Cerebellar cortex (tissue), 1 donor: ENCODE measurements at places on chromosomes 6 and 20.

- no peak for DNase-seq
Observed at GRCh38 chr6:80186082-80186481, 79.6 kb downstream of the BCKDHB start.

DNA sequence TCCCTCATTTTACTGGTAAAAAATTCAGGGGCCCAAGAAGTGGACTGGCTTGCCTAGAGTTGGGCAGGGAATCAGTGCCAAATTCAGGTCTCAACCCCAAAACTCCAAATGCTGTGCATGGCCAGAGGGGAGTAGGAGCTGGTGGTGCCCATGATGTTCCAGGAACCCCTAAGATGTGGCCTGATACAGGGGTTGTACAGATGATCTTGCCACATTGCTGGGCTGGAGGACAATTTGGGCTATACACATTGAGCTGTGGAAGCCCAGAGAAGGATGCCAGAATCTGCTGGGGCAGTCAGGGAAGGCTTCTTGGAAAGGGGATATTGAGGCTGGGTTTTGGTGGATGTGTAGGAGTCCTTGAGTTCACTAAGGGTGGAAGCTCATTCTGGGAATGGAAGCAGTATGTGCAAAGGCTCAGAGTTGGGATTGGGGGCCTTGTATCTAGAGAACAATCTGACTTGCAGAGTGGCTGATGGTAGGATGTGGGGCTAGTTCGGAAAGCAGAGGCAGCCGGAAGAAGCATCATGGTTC lies 38.0 kb upstream of the APCDD1L start:
- no peak for DNase-seq

- peak; percentile 70 for DNase-seq
Observed at GRCh38 chr6:30821862-30822784, 62.2 kb upstream of the DDR1 start.

GRCh38 chr20:60269573-60270162 lies 311.4 kb downstream of the CDH26 start:
- no peak for DNase-seq

DNA sequence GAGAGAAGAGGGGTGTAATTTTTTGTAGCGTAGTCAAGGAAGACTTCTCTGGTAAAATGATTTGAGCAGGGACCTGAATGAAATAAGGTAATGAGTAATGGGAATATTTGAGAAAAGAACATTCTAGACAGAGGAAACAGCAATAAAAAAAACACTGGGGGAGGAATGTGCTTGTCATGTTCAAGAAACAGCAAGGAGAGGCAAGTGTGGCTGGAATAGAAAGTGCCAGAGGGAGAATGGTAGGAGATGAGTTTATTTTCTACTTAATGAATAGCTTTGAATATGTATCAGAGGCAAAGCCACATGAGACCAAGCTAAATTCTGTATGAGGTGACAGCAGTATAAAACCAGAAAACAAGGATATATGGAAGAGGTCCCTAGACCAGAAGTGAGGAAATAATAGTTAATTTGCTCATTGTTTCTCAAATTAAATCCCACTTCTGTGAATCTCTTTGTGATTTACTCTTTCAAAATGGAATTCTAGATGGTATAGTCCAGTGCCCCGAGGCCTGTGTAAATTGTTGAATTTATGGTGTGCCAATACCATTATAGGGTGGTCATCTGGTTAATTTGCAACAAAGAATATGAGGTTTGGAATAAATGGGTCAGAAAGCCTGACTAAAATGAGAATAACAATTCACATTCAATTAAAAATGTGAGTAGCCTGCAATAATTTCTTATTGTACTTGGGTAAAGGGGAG lies 170.2 kb downstream of the CDKAL1 start:
- no peak for DNase-seq

DNA sequence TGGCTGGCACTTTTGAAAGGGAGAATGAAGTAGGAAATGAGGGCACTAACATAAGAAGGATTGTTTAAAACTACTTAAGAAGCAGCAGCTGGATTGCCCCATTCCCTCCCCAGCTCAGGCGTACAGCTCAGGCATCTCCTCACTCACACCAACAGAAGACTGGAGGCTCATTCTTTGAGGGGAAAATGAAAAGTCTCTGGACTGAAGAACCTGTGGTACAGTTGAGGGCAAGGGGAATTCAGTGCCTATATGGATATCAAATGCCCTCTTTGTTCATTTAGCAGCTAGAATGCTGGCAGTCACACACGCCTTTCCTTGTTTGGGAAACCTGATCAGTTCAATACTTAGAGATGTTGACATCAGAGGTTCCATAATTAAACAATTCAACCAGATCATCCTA lies 502.1 kb upstream of the SOX4 start:
- DNase-seq = no peak

DNA sequence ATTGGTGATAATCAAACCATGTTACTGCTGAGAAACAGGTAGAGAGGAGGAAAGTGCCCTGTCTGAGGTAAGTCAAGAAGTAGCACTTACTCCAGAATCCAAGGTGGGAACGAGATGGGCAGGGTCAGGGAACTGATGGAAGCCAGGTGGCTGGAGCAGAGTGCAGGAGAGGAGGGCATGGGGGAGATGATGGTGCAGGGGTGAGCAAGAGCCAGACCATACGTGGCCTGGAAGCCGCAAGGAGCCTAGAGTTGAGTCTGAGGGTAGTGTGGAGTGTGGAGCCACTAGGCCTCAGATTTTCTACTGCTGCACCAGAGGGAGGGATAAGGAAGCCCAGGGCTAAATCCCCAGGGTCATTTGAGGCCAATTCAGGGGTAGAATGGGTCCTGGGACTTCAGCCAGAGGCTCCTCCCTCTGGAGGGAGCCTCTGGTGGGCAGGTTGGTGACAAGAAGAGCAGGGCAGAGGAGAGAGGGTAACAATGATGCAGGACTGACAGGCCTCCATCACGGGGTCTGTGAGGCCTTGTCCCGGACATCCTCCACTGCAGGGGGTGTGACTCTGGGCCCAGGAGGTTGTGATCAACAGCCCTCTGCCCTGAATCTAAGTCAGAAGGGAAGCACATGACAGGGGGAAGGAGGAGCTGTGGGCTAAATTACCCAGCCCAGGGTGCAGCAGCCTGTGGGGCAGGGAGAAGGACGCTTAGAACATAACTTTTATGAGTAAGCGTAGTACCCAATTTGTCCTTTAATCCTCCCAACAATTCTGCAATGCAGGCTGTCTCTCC lies 28.7 kb downstream of the COX4I2 start:
- DNase-seq = peak; percentile 69

- no peak for DNase-seq
Observed at GRCh38 chr20:33119725-33120720, 40.6 kb downstream of the BPIFB4 start.

DNA sequence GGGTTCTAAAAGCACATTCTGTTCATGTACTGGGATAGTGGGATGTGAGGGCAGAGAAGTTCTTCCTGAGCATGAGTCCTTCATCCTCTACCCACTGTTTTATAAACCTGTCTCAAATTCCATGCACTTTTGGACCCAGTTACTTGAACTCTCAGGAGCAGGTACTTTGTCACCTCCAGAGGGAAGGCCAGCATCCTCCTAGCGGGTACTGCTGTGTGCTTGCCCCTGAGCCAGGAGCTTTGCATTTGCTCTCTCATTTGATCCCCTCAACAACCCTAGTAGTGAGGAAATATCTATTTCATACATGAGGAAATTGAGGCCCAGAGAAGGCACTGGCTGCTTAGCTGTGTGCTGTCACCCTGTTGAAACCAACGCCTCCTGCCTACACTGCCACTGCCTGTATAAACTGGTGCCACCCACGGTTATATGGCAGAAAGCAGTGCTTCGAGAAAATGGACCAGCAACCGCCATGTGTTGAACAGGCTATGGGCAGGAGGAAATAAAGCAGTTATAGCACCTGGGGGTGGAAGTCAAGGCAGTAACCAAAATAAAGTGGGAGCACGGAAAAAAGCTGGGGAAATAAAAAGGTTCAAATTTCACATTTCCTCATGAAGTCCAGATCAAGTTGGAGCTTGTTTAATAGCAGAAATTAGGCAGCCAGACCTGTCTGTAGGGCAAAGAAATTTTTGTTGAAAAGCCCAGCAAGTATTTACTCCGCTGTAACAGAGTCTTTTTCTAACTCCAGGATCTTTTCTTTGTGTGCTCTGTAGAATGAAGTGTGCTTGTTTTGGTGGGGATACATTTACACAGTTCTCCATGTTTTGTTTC lies 38.0 kb downstream of the KLHL31 start:
- DNase-seq = no peak

GRCh38 chr6:36035225-36035624 lies 7.6 kb downstream of the MAPK14 start:
- DNase-seq = no peak

DNA sequence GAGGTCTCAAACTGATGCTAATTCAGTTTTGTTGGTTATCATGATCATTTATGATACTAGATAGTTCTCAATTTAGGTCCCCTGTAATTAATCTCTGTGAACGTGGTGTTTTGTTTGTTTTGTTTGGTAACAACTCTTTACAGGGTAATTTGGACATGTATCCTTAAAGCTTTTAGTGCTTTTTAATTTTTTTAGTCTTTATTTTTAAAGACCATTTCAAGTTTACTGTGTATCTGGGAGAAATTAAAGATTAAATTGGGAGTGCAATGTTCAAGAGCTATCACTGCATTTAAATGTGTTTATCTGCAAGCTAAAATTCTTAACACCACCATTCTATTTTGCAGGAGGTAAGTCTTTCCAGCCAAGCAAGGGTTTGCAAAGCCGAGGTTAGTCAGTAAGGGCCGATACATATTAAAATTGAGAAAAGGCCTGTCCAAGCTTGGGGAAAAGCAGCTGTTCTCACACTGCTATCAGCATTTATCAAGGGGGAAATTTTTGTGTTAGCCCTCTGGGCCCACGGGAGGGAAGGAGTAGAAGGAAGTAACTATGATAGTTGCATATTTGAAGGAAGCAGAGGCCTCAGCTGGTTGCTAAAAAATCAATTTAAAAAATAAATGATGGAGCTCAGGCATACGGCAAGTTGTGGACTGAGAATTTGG lies 59.3 kb upstream of the ZNF217 start:
- DNase-seq = no peak

DNA sequence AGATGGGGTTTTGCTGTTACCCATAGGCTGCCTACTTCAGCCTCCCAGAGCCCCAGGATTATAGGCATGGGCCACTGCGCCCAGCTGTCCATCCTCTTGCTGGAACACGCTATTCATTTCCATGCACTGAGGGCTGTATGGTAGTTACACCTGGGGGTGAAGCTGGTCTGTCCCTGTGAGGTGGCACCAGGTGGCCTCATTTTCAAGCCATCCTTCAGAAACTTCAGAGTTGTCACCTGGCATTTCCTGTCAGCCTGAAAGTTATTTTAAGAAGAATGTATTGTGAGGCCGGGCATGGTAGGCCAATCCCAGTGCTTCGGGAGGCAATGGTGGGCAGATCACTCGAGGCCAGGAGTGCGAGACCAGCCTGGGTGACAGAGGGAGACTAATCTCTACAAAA lies 147.6 kb downstream of the DTNBP1 start:
- DNase-seq = no peak

DNA sequence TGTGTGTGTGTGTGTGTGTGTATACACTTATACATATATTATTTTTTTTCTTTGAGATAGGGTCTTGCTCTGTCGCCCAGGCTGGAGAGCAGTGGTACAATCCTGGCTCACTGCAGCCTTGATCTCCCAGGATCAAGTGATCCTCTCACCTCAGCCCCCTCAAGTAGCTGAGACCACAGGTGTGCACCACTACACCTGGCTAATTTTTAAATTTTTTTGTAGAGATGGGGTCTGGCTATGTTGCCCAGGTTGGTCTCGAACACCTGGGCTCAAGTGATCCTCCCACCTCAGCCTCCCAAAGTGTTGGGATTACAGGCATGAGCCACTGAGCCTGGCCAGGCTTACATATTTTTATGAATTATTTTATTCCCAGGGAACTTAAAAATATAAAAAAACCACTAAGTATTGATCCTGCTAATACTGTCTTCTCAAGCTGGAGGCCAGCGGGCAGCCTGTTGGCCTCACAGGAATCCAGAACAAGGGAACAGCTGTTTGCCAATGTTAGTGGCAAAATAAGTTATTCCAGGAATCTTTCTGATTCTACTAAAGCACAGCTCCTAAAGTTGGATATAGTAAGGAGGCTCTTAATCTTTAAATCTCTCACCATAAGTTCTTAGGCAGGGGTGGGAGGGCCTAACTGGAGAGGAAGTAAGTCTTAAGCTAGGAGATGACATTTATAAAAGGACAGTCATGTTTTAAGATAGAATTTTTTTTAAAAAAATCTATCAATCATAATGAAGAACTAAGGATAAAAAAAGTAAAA lies 135.5 kb upstream of the NUP153 start:
- DNase-seq = no peak

DNA sequence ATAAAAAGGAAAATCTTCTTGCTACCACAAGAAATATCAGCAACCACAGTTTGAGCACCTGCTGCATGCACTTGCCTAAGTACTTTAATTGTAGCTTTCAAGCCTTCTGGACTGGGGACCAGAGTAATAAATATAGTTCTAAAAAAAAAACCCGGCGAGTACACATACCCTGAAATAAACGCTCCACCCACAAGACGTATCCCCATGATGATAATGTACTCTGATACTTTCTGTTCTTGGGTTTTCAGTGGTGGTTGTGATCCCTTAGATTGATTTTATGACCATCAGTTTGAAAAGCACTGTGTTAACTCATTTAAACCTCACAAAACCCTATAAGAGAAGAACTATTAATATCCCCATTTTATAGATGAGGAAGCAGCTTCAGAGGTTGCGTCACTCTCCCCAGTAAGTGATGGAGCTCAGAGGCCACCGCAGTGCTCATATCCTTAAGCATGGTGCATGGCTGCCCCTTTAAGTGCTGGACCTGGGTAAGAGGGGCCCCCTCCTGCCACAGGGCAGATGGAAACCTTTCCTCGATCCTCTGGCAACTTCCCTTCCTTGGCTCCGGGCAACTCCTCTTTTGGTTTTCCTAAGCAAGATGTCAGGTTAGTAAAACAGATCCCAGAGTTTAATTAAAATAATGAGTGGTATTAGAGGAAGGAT lies 67.3 kb downstream of the KCNB1 start:
- no peak for DNase-seq

DNA sequence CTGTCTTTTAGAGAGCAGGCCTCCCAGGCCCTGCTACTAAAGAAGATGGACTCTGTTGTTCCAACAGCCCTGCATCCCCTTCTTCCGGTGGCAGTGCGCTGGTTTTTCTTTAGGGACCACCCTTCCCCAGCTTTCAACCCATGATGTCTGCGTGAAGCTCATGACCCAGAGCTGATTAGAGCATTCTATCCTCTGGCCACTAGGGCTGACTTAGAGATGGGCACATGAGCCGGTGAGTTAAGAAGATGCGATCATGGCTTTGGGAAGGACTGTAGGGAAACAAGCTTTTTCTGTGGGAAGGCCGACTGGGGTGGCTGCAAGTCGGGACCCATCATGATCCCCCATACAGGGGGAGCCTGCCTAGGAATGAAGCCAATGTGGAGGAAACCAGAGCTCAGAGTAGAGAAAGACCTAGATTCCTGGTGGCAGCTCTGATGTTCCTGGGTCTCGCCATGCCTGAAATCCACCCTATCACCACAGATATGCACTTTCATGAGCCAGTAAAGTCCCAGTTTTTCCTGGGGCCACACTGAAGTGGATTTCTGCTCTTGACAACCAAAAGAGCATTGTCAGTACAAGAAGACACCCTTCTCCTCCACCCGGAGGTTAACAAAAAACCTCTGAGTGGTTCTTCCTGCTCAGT lies 29.1 kb upstream of the STX16 start:
- DNase-seq = no peak

GRCh38 chr20:43537921-43538877 lies 20.6 kb upstream of the SGK2 start:
- peak; percentile 73 for DNase-seq

GRCh38 chr6:151962246-151962846 lies 154.9 kb downstream of the ESR1 start:
- DNase-seq = no peak

GRCh38 chr6:90811596-90812226 lies 224.8 kb upstream of the MAP3K7 start:
- DNase-seq = no peak

GRCh38 chr6:146851837-146852236 lies 253.1 kb downstream of the ADGB start:
- no peak for DNase-seq
